GM23338 (cell line): ENCODE measurements at places on chromosomes 3 and 15. TPM values are rescaled to one million over a fixed set of nuclear protein-coding genes. Genes with fewer than 3 reads are reported as not detected.

- H3K36me3 ChIP-seq: no peaks in the 10 kb centered on the region
- H3K4me3 ChIP-seq: peak overlapping the region; percentile 80
- peaks cover 69% of the 10 kb centered on the region for H3K4me1 ChIP-seq
- no peak for DNase-seq
Measured at GRCh38 chr15:37096558-37097143, 3.7 kb downstream of the MEIS2 start.

The DUOXA2 gene
- not detected in 2 replicates for total RNA-seq

DNA sequence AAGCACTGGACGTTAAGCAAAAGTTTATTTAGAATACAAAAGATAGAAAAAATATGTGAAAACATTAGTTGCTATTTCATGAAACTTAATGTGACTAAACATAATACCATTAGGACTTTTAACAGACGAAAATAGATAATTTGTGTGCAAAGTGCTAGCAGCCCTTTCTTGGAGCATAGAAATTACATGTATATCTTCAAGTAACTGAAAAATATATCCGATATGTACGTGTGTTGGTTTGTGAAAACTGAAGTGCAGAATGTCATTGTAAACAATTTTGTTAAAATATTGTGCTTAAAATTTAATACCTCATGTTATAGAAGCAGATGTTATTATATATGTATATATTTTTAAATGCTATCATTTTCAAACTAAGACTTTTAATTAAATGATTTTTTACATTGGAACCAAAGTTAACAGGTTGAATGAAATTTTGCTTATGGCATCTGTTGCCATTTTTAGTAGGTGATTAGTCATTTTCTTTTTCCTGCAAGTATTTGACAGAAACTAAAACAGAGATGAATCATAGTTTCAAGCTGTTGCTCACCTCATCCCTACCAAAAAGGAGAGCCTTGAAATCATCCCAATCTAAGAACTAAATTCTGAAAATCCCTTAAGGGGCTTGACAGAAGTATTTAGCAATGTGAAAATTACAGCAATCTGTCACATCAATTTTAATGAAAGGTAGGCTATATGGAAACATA lies 334.8 kb downstream of the NAALADL2 start:
- no peak overlapping the region for H3K4me3 ChIP-seq
- peaks cover 3% of the 10 kb centered on the region; the same call in 1 of the 2 replicates for H3K4me1 ChIP-seq
- no peak for DNase-seq

The TYRO3 gene
- 56.4 and 61.0 TPM in 2 replicates for total RNA-seq

The ABHD6 gene
- 5.5 and 6.5 TPM in 2 replicates for total RNA-seq

GRCh38 chr15:31086344-31086743 lies 15.2 kb downstream of the TRPM1 start:
- no peaks in the 10 kb centered on the region for H3K36me3 ChIP-seq
- DNase-seq: no peak
- H3K4me3 ChIP-seq: no peak overlapping the region
- peaks cover 6% of the 10 kb centered on the region; the same call in 1 of the 2 replicates for H3K4me1 ChIP-seq
- no peaks in the 10 kb centered on the region for H3K27me3 ChIP-seq

The CHRD gene
- 0.66 and 1.1 TPM in 2 replicates for total RNA-seq

- H3K27ac ChIP-seq: no peak overlapping the region
- no peaks in the 10 kb centered on the region for H3K36me3 ChIP-seq
- H3K4me3 ChIP-seq: no peak overlapping the region
- peaks cover 14% of the 10 kb centered on the region for H3K4me1 ChIP-seq
- no peaks in the 10 kb centered on the region for H3K27me3 ChIP-seq
- no peak for DNase-seq
Measured at GRCh38 chr15:72820278-72820677, 36.7 kb upstream of the ADPGK start.

DNA sequence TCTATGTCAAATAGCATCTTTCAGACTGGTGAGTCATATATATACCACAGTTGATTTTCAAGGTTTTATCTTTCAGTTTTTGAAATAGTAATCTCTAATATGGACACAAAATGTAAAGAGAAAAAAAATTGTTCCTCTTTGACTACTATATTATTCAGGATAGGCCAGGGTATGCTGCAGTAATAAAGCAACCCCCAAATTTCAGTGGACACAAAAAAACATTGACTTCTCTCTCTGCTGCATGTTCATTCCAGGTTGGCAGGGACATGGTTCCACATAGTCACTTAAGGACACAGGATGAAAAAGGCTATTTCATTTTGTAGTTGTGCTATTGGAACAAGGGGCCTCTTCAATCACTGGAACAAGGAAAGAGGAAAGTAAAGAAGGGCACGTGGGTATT lies 28.6 kb downstream of the BMF start:
- no peak for DNase-seq
- peaks cover 33% of the 10 kb centered on the region for H3K4me1 ChIP-seq
- no peak overlapping the region for H3K27ac ChIP-seq

- no peak for DNase-seq
- no peaks in the 10 kb centered on the region for H3K27me3 ChIP-seq
- H3K4me1 ChIP-seq: peaks cover 12% of the 10 kb centered on the region
- H3K36me3 ChIP-seq: no peaks in the 10 kb centered on the region
- H3K27ac ChIP-seq: no peak overlapping the region
- H3K4me3 ChIP-seq: no peak overlapping the region
Measured at GRCh38 chr3:7646851-7647250, 785.9 kb downstream of the GRM7 start.

GRCh38 chr3:126682009-126682408 lies 22.0 kb upstream of the CHCHD6 start:
- H3K27me3 ChIP-seq: peaks cover 22% of the 10 kb centered on the region
- no peak for DNase-seq

- no peaks in the 10 kb centered on the region for H3K36me3 ChIP-seq
- no peak for DNase-seq
- no peaks in the 10 kb centered on the region for H3K27me3 ChIP-seq
- H3K4me3 ChIP-seq: no peak overlapping the region
- no peaks in the 10 kb centered on the region; the same call in 1 of the 2 replicates for H3K4me1 ChIP-seq
Measured at GRCh38 chr3:66303491-66303901, 82.7 kb downstream of the SLC25A26 start.

DNA sequence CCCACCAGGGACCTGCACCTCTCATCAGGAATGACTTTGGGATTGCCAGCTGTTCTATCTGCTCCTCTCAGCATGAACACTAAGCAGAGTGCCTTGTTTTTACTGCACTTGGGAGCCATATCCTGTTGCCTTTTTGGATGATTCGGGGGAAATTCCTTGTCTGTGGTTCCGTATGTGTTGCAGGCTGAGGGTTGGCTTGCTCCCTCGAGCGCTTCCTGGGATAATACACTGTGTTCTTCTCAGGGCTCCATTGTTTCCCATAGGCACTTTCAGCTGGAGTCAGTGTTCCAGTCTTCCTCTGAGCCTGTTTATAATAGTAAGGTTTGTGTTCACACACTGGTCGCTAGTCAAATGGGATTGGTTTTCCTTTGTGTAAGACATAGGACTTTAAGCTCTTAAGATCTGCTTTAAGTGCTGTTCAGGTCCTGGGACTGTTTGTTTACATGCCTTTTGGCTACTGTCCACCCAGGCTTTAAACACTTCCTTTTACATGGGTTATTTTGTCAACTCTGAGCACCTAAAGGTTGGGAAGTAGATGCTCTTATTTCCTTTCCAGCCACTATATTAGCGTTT lies 23.4 kb downstream of the BOC start:
- no peak overlapping the region for H3K4me3 ChIP-seq
- no peak for DNase-seq
- no peaks in the 10 kb centered on the region for H3K27me3 ChIP-seq
- H3K36me3 ChIP-seq: no peaks in the 10 kb centered on the region; the same call in 1 of the 2 replicates
- H3K4me1 ChIP-seq: peaks cover 1% of the 10 kb centered on the region; the same call in 1 of the 2 replicates

The CSTA gene
- not detected in 2 replicates for total RNA-seq

GRCh38 chr15:69323893-69324430 lies 25.2 kb downstream of the PAQR5 start:
- H3K27ac ChIP-seq: no peak overlapping the region
- no peak overlapping the region for H3K4me3 ChIP-seq
- DNase-seq: no peak
- no peaks in the 10 kb centered on the region for H3K27me3 ChIP-seq
- peaks cover 6% of the 10 kb centered on the region; the same call in 1 of the 2 replicates for H3K4me1 ChIP-seq
- no peaks in the 10 kb centered on the region for H3K36me3 ChIP-seq

The CP gene
- 2.8 and 3.3 TPM in 2 replicates for total RNA-seq

- peak; percentile 74 for DNase-seq
- H3K4me3 ChIP-seq: peak within 1 kb of the TSS; percentile 57
- peaks cover 10% of the 10 kb centered on the region; the same call in 1 of the 2 replicates for H3K4me1 ChIP-seq
- H3K27me3 ChIP-seq: peaks cover 42% of the 10 kb centered on the region
Measured at GRCh38 chr3:130345487-130346079, at the start of gene COL6A5. COL6A5 (plus strand) TSS chr3:130345672; CDS start chr3:130373639, 27,967 bp downstream.

DNA sequence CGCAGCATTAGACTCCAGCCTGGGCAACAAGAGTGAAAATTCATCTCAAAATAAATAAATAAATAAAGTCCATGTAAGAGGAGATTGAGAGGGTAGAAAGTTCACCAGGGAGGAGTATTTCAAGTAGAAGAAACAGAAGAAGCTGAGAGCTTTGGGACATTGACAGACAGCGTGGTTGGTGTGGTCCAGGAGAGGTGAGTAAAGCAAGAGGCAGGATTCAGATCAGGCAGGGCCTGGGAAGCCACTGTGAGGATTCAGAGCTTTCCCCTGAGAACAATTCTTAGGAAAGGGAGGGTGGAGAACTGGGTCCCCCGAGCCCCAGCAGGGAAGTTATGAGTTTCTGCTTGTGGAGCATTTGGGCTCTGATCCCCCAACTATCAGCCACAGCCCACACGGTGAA lies 54.2 kb upstream of the AMOTL2 start:
- no peak overlapping the region for H3K27ac ChIP-seq
- no peaks in the 10 kb centered on the region for H3K36me3 ChIP-seq
- no peaks in the 10 kb centered on the region for H3K4me1 ChIP-seq
- H3K27me3 ChIP-seq: no peaks in the 10 kb centered on the region
- no peak overlapping the region for H3K4me3 ChIP-seq

The MESP2 gene
- total RNA-seq: 0.16 and 1.3 TPM in 2 replicates

- DNase-seq: no peak
- H3K36me3 ChIP-seq: no peaks in the 10 kb centered on the region
- no peak overlapping the region for H3K4me3 ChIP-seq
Measured at GRCh38 chr3:20310629-20311028, 124.6 kb upstream of the SGO1 start.

The MOBP gene
- total RNA-seq: not detected in 2 replicates

DNA sequence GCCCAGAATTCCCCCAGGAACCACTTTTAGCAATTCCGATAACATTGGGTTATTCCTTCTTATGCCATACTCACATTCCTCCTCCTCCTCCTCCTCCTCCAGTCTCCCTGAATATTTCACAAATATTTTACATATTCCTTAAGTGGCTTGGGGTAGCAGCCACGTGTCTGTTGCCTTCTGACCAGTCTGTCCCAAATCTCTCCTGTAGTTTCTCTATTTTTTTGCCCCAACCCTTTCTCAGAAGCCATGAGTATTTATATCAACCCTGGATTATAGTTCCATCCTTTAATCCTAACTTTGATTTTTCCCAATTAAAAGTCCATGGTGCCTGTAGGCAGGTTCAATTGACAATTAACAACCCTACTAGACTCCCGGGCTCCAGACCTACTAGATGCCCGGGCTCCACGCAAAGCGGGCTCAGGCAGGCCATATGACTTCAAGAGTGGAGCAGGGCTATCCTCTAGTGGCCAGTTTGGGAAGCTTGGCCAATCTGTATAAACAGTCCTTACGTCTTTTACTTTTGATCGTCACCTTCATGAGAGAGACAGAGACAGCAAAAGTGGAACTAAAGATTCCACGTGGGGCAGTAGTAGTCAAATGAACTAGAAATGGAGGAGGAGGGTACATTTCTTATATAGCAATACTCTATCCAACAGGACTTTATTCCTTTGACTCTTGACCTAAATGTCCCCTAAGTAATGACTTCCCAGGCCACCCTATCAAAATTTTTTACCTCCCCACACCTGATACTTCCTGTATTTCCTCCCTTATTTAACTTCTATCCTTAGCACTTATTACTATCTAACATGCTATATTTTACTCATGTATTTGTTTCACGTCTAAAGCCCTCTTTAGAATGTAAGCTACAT lies 69.7 kb downstream of the USF3 start:
- H3K27me3 ChIP-seq: peaks cover 3% of the 10 kb centered on the region; the same call in 1 of the 2 replicates
- peak; percentile 91 for DNase-seq
- H3K4me1 ChIP-seq: no peaks in the 10 kb centered on the region
- no peak overlapping the region for H3K27ac ChIP-seq
- H3K4me3 ChIP-seq: no peak overlapping the region
- no peaks in the 10 kb centered on the region for H3K36me3 ChIP-seq

GRCh38 chr3:126310816-126311215 lies 46.4 kb downstream of the KLF15 start:
- no peak overlapping the region for H3K27ac ChIP-seq
- no peaks in the 10 kb centered on the region for H3K27me3 ChIP-seq
- no peaks in the 10 kb centered on the region for H3K36me3 ChIP-seq
- peaks cover 3% of the 10 kb centered on the region for H3K4me1 ChIP-seq

The PIGZ gene
- not detected in 2 replicates for total RNA-seq

The KLHL40 gene
- total RNA-seq: not detected in 2 replicates

- H3K4me1 ChIP-seq: peaks cover 25% of the 10 kb centered on the region
- no peak overlapping the region for H3K27ac ChIP-seq
- no peaks in the 10 kb centered on the region for H3K27me3 ChIP-seq
- no peaks in the 10 kb centered on the region for H3K36me3 ChIP-seq
- H3K4me3 ChIP-seq: no peak overlapping the region
Measured at GRCh38 chr3:99907959-99908544, 90.4 kb downstream of the CMSS1 start.

DNA sequence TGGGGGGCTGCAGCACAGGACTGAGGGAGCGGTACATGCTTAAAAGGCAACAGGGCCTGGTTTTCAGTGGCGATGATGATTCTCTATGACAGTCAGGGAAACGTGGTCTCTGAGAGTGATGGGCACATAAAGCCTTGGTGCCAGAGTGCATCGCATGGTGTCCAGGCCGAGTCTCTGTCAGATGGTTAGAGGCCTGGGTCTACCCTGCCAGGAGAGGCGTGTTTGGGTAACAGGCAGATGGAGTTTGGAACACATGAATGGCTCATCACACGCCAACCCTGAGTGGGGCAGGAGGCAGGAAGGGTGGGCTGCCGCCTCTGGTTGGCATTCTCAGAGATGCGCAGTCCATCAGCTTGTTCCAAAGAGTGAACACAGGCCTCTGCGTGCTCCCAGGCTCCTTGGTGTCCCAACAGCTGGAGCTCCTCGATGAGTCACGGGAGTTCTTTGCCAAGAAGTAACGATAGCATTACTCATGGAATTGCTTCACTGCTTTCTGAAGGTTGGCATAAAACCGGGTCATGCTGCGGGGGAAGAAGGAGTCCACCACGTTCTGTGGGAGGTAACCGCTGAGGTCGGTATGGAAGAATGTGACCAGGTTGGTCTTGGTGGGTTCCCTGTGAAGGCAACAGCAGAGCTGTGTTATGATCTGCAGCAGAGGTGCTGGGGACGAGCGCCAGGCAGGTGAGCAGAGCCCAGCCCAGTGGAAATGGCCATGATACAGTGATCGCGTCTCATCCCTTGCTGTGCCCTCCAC lies 11.0 kb downstream of the STARD5 start:
- no peak for DNase-seq
- no peaks in the 10 kb centered on the region for H3K27me3 ChIP-seq
- H3K4me1 ChIP-seq: no peaks in the 10 kb centered on the region
- H3K4me3 ChIP-seq: no peak overlapping the region
- H3K27ac ChIP-seq: no peak overlapping the region

The CAND2 gene
- 16.5 and 20.5 TPM in 2 replicates for total RNA-seq

DNA sequence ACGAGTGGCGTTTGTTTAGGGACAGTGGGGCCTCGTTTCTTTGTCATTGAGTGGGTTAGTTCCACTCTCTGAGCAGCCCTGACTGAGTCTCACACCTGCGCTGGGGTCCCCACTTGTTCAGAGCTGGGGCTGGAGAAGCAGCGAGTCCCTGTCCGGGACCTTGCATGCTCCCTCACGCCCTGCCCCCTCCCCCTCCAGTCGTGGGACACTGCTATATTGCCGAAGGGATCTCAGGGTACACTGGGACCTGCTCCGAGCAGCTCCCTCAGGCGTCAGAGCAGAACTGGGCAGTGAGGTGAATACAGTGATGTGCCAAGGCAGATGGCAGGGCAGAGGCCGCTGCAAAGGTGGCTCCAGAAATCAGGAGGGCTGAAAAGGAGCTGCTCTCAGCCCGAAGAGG lies 59.9 kb upstream of the KLF13 start:
- H3K27me3 ChIP-seq: no peaks in the 10 kb centered on the region
- no peaks in the 10 kb centered on the region; the same call in 1 of the 2 replicates for H3K4me1 ChIP-seq
- H3K4me3 ChIP-seq: no peak overlapping the region
- no peak overlapping the region for H3K27ac ChIP-seq
